CD4-positive, alpha-beta T cell treated with Interleukin-1 beta for 1 hour (primary cell): ENCODE measurements at places on chromosomes 4 and X.

DNA sequence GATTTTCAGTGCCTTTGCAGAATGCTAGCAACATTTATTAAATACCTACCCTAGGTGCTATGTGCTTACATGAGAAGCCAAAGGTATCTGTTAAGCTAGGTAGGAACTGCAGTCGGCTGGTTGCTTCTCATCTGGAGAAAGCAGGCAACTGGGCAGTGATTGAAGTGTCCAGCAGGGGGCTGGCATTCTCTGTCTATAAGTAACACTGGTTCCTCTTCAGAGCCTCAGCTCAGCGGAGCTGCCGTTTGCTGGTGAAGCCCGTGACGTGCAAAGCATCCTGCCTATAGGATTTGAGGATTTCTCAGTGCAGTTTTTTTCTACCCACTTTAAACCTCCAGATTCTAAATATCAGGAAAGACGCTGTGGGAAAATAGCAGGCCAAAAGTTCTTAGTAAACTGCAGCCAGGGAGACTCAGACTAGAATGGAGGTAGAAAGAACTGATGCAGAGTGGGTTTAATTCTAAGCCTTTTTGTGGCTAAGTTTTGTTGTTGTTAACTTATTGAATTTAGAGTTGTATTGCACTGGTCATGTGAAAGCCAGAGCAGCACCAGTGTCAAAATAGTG is at the start of gene GRPR:
GRPR (plus strand) TSS at position 344 of the 565 bp plus-strand sequence. CDS start 389 bp downstream, outside the sequence.
- peak; percentile 69 for DNase-seq

DNA sequence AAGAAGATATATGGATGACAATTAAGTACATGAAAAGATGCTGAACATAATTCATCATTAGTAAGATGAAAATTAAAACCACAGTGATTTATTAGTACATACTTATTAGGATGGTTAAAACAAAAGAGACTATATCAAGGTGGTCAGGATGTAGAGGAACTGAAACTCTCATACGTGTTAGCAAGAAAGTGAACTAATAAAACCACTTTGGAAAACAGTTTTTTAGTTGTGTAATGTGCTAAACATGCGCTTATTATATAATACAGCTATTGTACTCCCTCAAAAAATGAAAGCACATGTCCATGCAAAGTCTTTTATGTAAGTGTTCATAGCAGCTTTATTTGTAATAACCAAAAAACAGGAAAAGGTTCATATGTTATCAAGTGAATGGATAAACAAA is 89.9 kb upstream of the KCTD8 start:
- DNase-seq = no peak

DNA sequence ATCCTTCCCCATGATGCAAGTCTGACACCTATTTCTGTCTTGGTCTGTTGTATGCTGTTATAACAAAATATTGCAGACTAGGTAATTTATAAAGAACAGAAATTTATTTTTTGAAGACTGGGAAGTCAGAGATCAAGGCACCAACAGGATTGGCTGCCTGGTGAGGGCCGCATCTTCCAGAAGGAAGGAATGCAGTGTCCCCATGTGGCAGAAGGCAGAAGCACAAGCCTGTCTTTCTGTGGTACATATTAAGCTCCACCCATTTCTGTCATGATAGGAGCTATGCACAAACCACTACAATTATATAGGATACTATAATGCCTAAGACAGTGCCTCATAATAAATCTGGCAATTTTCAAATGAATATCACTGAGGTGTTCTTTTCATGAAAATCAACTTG is 502.3 kb upstream of the DIAPH2 start:
- no peak for DNase-seq

DNA sequence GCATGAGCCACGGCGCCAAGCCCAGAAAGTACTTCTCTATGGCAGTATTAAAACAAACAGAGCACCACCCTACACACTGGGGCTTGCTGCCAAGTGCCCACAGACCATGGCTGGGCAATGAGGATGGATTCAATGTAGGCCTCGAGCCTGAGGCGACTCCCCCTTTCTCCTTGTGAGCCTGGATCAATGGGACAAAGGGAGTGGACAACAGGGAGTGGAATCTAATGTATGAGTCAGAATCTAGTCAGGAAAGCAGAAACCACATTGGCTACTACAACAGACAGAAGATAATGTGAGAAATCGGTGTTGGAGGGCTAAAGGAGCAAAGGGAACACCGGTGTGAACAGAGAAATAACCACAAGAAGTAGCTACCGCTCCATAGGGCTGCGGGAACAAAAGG is 37.7 kb upstream of the OCIAD2 start:
- no peak for DNase-seq

DNA sequence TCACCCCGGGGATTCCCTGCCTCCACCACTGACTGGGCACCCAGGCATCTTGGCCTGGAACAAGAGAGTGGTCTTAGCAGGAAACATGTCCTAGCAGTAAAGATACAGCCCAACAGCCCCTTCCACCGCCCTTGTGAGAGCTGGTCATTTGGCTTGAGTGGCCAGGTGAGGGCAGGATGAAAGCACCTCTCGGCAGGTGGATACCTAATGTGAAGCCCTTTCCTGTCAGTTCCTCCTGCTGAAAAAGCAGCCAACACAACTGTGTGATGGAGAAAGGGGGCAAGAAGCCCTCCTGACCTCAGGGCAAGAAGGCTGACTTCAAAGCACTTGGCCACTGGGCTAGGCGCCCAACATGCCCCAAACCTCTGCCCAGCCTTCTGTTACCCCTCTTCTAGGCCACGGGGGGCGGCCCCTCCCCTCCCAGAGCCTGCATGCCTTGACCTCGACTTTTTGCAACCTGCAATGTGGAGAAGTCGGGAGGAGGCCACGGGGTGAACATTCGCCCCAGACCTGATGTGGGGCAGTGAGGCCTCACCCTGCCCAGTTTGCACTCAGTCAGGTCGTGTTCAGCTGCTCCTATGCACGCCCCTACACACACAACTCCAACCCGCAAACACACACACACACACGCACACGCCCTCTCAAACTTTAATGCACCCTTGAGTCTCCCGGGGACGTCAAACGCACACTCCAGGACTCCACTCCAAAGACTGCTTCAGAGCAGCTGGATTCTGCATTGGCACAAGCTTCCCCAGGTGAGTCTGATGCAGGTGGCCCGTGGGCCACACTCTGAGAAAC is 1.1 kb downstream of the LGI2 start:
- no peak for DNase-seq

DNA sequence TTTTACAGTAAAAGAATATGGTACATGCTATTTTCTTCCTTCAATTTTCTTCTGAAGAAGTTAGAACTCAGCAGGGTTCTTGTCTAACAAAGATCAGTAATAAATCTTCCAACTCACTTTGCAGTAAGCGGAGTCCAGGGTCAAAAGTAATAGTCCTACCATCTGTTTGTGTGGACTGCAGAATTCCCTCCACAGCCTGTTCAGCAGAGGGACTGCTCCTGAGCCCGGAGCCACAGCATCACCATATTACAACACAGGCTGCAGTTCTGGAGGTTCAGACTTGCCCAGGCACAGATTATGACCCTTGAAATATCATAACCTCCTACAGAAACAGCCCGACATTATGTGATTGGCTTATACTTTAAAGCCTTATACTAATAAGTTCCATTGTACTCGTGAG is 10.3 kb downstream of the FHDC1 start:
- DNase-seq = no peak

- no peak for DNase-seq
These were observed 4.5 kb downstream of the NKX3-2 start for GRCh38 chr4:13539619-13540445.

DNA sequence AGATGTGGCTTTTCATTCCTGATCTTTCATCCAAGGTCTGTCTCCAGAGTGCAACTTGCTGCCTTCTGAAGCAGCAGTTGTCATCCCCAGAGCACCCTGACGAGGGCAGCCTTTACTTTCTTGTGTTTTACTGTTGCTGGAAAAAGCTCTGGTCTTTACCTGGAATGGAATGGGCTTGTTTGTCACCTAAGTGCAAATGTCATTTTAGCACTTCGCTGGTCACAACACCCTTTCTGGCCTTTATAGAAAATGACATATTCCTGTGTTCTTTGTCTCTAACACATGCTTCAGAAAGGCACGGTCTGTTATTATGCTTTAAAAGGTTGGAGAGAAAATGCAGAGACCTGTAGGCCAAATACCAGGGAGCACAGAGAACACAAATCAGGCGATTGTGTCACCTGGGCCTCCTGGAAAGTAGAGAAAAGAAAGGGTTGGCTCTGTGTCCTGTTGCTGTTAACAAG is 332.7 kb upstream of the IGFBP7 start:
- DNase-seq = no peak

GRCh38 chr4:24831637-24832036 is 36.3 kb downstream of the SOD3 start:
- DNase-seq = no peak

DNA sequence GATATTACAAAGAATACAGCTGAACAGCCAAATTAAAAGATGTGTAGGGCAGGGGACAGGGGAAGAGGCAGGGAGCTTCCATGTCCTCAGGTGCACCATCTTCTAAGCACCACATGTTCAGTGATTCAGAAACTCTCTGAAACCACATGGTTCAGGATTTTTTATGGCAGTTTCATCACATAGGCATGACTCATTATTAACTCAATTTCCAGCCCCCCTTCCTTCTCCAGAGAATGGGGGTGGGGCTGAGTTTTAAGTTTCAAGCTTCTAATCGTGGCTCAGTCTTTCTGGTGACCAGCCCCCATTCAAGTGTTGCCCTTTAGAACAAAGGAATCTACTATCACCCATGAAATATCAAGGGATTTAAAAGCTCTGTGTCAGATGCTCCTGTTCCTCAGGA is 317.8 kb upstream of the GALNT7 start:
- no peak for DNase-seq

GRCh38 chr4:2489081-2489805 is 20.3 kb downstream of the RNF4 start:
- no peak for DNase-seq

- no peak for DNase-seq
These were observed 834 bp downstream of the NHS start for GRCh38 chrX:17375637-17376430.

GRCh38 chr4:87116231-87116630 is 104.2 kb downstream of the KLHL8 start:
- DNase-seq = no peak

- DNase-seq = no peak
These were observed 251.7 kb downstream of the MAPK10 start for GRCh38 chr4:86108137-86108536.

DNA sequence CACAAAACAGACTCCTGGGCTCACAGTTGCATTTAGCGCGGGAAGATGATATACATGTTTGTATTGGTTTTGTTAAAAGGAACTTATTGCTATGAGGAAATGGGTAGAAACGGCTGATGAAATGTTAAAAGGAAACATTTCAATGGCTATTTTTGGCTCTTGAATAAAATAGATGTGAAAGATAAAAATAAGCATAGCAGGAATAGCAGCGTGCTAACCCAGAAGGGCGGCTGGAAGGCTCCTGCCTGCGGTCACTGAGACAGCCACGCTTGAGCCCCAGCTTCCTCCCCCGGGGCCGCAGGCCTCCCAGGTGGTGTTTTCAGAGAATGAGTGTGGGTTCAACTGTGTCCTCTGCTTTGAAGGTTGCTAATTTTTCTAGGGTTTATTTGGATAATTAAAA is 35.0 kb upstream of the CLCN4 start:
- DNase-seq = peak; percentile 59

GRCh38 chrX:37998586-37999262 is 7.6 kb upstream of the SYTL5 start:
- DNase-seq = no peak

DNA sequence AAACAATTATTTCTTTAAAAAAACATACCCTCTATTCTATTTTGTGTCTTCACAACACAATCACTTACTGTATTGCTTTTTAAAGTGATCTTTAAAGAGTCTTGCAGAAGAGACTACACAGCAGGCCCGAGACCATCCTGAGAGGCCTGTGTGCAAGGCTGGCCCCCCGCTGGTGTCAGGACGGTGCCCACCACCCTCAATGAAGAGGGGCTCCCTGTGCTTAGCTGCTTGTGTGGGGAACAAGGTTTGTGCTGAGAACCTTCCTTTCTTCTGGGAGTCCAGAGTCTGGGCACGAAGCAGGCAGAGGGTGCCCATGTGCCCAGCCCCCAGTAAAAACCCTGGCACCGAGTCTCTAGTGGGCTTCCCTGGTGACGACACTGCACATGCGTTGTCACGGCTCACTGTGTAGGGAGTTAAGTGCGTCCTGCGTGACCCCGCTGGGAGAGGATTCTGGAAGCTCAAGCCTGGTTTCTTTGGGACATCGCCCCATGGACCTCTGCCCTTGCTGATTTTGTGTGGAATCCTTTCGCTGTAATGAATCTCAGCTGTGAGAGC is 22.0 kb downstream of the RGS12 start:
- DNase-seq = no peak

DNA sequence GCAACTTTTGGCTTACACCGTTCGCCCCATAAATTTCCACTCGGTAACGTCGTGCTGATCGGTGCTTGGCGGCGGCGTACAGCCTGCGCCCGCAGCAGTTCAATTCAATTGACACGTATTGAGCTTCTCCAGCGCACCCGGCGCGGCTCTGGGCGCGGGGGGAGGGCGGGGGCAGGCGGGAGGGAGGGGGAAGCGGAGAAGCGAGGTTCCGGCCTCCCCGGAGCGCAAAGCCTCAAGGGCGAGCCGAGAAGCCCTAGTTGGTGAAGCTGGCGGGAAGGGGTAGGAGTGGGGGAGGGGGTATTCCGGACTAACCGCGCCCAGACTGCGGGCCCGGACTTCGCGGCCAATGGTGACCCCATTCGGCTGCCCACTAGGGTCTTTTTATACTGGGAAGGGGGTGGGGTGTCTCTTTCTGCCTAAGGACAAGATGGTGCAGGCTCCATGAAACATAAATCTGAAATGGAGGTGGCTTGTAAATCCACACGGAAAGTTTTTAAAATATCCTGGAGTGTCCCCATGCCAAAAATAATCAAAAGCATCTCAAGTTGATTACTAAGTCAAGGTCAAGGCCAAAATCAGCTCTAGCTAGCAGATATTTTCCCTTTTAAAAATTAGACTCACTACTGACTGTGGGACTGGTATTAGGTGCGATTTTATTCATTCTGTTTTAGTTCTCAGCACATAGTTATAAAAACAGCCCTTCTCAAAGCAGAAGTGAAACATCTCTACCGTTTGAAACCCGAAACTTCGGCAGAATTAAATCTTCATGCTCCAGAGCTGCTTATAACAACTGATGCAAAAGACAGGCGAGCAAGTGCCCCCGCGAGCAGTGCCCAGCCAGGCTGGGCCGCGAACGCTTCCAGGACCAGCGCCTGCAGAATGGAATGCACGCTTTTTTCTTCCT is 1.5 kb upstream of the BCOR start:
- DNase-seq = peak; percentile 64

DNA sequence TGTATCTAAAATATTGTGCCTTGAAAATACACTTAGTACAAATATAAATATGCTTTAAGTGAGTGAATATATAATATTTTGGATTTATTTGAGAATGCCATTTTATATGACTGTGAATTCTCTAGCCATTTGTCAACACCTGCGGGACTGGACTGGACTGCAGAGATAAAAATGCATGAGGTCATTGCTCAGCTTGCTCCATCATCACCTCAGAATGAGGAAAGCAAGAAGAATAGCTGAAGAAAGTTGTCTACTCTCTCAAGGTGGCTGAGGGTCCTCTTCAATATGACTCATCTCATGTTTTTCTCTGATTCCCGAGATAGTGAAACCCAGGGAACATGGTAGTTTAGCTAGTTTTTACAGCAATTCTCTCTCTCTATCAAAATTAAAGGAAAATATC is 732.5 kb upstream of the AGA start:
- no peak for DNase-seq
